ENCODE measurements at places on chromosomes 6 and 20.

- no peak for DNase-seq
Measured at GRCh38 chr6:34836451-34836850, 44.6 kb downstream of the BLTP3A start.

DNA sequence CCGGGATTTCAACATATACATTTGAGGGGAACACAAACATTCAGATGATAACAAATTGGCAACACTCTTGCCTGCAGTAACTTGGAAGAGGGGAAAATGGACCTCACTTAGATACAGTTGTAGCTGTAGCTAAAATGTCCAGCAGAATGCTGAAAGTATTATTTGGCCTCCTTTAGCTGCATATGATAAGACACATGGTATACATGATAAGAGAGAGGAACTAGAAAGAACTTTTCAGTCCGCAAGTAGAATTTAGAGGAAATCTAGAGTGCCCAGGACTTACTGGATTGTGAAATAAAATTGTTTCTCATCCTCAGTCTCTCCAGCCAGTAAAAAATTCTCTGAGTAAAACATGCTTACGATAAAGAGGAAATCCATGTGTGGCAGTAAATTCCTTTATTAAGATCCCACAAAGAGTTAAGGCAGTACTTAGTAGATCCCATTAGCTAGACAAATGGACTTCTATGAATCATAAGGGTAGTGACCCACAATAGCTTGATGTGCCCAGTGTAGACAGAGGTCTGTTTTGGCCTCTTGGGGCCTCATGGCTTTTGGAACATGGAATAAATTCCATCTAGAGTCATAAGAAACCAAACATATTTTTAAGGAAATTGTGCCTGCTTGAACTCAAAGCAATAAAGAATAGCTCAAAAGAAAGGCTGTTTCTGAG is 87.9 kb upstream of the RBM24 start:
- no peak for DNase-seq

GRCh38 chr6:119257726-119258125 is 91.8 kb downstream of the MAN1A1 start:
- no peak for DNase-seq

- no peak for DNase-seq
Measured at GRCh38 chr20:51237791-51238190, 214.9 kb upstream of the KCNG1 start.

GRCh38 chr20:31685853-31686643 is 36.6 kb downstream of the BCL2L1 start:
- no peak for DNase-seq

DNA sequence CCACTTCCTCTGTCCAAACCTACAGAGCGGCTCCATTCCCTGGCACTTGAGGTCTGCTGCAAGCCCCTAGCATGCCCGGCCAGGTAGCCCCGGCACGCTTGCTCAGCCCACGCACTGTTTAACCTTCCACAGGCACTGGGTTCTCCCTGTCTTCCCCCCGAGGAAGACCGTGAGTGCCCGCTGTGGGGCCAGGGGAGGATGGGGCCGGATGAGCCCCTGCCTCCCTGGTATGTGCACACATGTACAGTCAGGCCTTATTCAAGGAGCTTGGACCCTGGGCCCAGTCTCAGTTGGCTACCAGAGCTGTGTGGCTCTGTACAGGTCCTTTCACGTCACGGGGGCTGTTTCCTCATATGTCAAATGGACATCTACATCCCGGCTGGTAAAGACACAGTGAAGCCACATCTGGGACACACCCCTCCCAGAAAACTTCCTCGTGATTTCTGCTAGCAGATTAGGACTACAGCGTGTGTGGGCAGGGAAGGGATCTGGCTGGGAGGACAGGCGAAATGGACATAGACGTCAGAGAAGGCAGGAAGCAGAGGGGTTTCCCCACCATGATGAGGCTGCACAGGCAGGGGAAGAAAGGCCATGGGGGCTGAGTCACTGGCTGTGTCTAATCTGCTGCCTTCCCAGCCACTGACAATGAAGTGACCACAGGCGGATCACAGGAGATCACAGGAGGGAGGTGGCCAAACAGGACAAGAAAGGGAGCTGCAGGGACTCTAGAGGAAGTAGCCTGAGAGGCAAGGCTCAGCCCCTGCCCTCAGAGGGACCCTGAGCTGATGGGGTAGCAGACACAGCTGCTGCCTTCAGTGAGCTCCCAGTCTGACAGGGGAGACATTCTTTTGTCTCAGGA is 62.9 kb downstream of the MRPL14 start:
- DNase-seq = no peak

- DNase-seq = no peak
Measured at GRCh38 chr6:163698086-163698485, 283.6 kb downstream of the QKI start.

- no peak for DNase-seq
Measured at GRCh38 chr6:41781366-41781730, 766 bp downstream of the PRICKLE4 start.

DNA sequence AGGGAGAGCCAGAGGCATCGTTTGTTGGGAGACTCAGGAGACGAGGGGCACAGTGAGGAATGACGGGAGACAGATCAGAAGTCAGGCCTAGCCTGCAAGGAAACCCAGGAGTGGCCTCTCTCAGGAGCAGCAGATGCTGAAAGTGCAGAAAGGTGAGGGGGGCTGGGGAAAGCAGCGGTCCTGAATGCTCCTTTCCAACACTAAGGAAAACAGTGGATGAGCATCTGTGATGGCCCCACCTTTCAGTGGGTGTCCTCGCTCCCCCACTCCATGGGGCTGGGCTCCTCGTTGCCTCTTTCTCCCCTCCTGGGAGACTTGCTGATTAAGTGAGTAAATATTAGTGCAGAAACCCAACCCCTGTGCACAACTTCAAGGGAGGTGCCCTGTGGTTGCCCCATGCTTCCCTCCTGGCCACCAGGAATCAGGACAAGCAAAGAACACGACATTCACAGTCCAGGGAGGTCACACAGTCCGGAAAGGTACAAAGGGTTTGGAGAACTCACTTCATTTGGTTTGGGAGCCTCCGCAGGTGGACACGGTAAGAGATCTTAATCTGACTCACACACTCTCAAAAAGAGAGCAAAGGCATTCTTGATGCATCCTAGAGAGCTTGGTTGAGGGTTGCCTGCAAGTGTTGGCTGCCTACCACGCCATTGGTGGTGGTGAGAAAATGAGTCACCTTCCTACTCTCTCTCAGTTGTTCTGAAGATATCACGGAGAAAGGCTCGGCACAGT is 9.7 kb upstream of the BPIFB1 start:
- DNase-seq = no peak

DNA sequence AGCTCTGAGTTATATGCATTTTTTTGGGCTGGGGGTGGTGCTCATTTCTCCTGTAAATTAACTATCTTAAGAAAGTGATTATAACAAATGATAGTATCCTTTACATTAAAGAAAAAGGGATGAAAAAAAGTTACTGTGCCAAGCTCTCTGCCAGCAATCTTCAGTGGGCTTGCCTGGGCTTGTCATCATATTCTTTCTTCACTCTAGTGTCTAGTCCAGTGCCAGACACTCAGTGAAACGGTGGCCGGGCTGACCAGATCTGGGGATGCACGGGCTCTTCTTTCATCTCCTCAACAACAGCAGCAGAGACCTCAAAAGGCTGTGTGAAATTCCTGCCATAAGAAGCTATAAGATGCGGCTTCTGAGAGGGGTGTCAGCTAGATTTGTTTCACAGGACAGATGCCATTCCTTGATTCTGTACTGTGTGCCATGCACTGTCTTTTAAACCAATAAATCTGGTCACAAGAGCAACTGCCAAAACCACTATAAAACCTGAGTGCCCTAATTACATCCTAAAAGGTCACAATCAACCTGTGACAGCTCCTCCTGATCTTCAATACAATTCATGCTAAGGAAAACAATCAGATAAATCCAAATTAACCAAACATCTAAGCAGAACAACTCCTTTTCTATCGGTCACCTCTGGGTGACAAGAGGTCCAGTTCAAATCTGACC is 12.1 kb downstream of the EXOC2 start:
- DNase-seq = no peak

- DNase-seq = no peak
Measured at GRCh38 chr6:169212436-169212835, 41.2 kb downstream of the THBS2 start.

GRCh38 chr6:18276610-18277236 is 12.4 kb upstream of the DEK start:
- no peak for DNase-seq

GRCh38 chr6:14265049-14266021 is 147.8 kb downstream of the CD83 start:
- DNase-seq = no peak

DNA sequence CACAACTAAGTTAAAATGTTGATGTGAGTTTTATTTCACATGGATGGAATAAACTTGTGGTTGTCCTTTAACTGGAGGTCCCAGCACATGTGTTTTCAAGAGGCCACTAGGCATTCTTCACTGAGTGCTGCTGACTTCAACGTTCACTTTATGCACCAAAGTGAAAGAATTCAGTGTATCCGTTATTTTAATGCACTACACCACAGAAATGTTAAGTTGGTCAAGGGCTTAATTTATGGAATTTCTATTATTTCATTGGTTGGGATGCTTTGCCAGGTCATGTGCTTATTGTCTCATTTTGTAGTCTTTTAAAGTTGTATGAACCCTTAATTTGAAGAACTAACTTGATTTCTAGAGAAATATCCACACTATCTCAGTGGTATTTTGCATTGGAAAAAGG is 106.4 kb downstream of the PPP1R14C start:
- DNase-seq = no peak

DNA sequence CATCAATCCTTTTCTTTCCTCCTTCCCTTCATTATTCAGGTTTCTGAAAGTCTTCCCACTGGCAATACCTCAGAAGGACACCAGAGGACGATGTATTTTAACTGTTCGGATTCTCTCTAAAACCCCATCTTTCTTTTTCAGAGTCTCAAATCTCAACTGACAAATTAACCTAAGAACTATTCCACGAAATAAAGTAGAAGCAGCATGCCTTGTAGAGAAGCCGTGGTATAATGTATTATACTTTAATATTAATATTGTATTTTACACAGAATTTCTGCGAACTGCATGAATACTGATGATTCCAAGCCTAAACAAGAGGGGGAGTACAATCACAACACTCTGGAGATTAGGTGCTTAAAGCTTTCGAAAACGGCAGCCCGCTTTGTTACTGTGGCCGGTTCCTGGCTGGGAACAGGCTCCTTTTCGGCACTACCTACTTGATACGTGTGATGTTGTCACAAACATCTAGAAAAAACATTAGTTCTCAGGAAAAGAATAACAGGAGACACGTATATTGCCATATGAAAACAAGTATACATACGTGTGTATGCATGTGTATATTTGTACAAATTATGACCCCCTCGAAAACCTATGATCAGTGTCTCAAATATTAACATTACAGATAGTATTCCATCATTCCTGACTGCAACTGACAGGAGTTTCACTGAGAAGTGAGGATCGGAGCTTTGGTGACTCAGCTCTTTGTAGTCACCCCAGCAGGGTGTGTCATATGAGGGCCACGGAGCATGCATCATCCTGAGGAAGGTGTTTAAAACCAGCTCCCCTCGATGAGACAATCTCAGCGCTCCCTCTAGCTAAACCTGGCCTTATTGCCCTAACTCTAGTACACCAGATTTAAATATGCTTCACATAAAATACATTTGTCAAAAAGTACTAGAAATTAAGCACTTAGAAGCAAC is 319.7 kb upstream of the TCF21 start:
- DNase-seq = no peak

GRCh38 chr20:55386686-55387085 is 618.6 kb downstream of the CBLN4 start:
- no peak for DNase-seq

DNA sequence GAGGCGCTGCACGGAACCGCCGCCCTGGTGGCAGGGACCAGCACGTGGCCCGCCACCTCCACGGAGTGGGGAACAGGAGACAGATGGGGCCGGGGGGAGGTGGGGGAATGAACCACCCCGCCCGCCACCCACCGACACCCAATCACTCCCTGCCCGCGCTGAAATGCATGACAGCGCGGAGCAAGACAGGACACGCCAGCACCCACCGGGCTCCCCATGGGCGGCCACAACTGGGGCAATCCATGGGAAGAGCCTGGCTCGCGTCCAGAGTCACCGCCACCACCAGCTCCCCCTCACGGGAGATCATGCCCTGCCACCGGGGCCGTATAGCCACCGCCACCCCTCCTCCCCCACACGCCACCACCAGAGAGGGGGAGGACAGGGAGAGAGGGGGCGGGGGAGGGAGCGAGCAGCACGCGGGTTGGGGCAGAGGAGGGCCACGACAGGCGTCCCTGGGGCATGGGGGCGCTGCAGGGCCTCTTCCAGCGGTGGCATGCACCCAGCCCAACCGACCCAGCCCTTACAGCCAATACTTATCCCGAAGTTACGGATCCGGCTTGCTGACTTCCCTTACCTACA is 744.3 kb upstream of the DEFB115 start:
- DNase-seq = no peak
